ENCODE measurements at places on chromosomes 4 and X.

- DNase-seq: peak; percentile 48
These were observed 46.3 kb downstream of the STARD8 start for GRCh38 chrX:68693481-68694434.

- DNase-seq: peak; percentile 61
These were observed 137.4 kb downstream of the DKK2 start for GRCh38 chr4:106898621-106899230.

DNA sequence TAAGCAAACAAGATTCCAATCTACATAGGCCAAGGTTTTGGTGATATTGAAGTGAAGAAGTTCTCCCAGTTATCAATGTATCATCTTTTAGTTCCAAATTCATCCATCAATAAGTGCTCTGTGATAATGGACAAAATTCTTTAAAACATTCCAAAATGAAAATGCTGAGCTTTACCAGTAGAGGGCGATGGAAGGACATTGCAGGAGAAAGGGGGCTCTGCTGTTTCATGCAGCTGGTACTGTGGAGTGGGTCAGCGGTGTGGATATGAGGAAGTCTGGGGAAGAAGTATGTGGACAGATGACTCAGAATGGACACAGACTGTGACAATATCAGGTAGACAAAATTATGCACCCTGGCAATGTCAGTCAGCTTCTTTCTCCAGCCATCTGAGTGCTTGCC is 46.6 kb upstream of the HS6ST2 start:
- peak; percentile 9 for DNase-seq

- DNase-seq: no peak
These were observed 5.8 kb upstream of the TMEM271 start for GRCh38 chr4:581753-582361.

GRCh38 chrX:39755143-39756032 is 342.4 kb downstream of the BCOR start:
- DNase-seq: peak; percentile 93

- DNase-seq: no peak
These were observed 48.5 kb downstream of the KLHL8 start for GRCh38 chr4:87171944-87172343.

GRCh38 chr4:80221161-80221560 is 23.9 kb downstream of the PRDM8 start:
- no peak for DNase-seq

GRCh38 chr4:122661176-122662160 is 40.6 kb upstream of the IL21 start:
- no peak for DNase-seq

DNA sequence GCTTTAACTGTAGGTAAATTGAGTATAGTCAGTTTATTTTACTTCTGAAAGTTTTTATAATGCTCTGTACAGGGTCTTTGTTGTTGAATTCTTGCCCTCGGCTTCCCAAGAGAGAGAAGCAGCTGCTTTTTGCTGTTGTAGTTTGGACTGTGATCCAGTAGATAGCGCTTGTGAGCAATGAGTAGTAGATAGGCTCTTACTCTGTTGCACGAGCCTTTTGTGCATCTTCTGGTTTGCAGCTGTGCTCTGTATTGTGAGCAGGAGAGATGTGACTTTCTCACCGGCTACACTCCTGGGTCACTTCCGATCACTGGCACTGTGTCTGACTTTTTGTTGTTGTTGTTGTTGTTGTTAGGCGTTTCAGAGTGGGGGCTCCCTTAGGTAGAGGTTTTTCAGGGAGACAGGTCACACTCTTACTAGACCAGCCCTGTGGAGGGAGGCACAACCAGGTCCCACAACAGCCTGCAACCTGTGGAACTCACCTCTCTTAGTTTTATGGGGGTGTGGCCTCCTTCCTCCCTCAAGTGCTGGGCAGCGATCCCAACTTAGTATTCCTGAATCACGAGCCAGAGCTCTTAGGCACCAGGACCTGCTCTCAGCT is 822.1 kb upstream of the GALNTL6 start:
- peak; percentile 24 for DNase-seq

All from muscle of back (tissue), 13 donors.